ENCODE measurements at places on chromosomes 4 and X.

- no peak for DNase-seq
These were observed 9.9 kb downstream of the CRMP1 start for GRCh38 chr4:5882947-5883346.

DNA sequence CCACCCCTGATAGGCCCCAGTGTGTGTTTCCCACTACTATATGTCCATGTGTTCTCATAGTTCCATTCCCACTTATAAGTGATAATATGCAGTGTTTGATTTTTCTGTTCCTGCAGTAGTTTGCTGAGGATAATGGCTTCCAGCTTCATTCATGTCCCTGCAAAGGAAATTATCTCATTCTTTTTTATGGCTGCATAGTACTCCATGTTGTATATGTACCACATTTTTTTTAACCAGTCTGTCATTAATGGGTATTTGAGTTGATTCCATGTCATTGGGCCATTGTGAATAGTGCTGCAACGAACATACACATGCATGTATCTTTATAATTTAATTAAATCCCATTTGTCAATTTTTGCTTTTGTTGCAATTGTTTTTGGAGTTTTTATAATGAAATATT, 10.3 kb upstream of the TMPRSS11A start:
- DNase-seq = no peak

DNA sequence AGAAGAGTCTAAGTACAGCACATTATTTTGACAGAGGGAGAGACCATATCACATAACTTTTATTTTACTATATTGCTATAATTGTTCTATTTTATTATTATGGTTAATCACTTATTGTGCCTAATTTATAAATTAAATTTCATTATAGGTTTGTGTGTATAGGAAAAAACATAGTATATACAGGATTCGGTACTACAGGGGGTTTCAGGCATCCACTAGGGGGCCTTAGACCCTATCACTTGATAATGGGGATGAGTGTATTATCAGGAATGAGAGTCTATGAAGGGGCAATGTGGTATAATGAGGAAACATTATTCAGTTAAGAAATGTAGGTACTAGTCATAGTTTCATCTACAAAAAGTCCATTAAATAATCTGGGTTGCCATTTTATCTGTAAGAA, 833.1 kb downstream of the C4orf33 start:
- DNase-seq = no peak

GRCh38 chr4:73259571-73260090, 1.0 kb upstream of the ANKRD17 start:
- no peak for DNase-seq

GRCh38 chrX:7285765-7286164, 137.8 kb upstream of the PUDP start:
- DNase-seq = no peak

GRCh38 chr4:112509243-112510141, 6.5 kb downstream of the NEUROG2 start:
- DNase-seq = no peak
